Progenitor cell of endocrine pancreas (in vitro differentiated cells): ENCODE measurements at places on chromosomes 4 and X. TPM values are rescaled to one million over a fixed set of nuclear protein-coding genes. Genes with fewer than 3 reads are reported as not detected.

DNA sequence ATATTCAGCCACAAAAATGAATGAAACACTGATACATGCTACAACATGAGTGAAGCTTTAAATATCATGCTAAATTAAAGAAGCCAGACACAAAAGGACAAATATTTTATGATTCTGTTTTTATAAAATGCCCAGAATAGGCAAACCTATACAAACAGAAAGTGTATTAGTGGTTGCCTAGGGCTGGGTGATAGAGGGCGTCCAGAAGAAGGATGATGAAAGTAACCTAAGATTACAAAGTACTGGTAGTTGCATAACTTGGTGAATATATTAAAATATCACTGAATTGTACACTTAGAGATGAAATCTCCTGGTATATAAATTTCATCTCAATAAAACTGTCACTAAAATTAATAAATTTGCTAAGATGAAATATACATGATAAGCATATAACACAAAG lies 67.5 kb downstream of the FBXW7 start:
- H3K4me1 ChIP-seq = peaks cover 15% of the 10 kb centered on the region
- peaks cover 3% of the 10 kb centered on the region for H3K36me3 ChIP-seq
- no peak overlapping the region for H3K27ac ChIP-seq

GRCh38 chrX:18692541-18692940 lies 14.9 kb upstream of the PPEF1 start:
- peaks cover 2% of the 10 kb centered on the region for H3K36me3 ChIP-seq
- no peak for DNase-seq
- peaks cover 9% of the 10 kb centered on the region for H3K4me1 ChIP-seq
- no peak overlapping the region for H3K27ac ChIP-seq
- no peak overlapping the region for H3K4me3 ChIP-seq
- H3K27me3 ChIP-seq = no peaks in the 10 kb centered on the region

GRCh38 chr4:17475481-17475880 lies 36.4 kb downstream of the QDPR start:
- DNase-seq = no peak
- H3K4me1 ChIP-seq = no peaks in the 10 kb centered on the region
- H3K36me3 ChIP-seq = no peaks in the 10 kb centered on the region
- no peak overlapping the region for H3K27ac ChIP-seq

GRCh38 chr4:140807491-140808252 lies 51.5 kb upstream of the TBC1D9 start:
- H3K27me3 ChIP-seq = peaks cover 10% of the 10 kb centered on the region
- DNase-seq = no peak
- H3K4me3 ChIP-seq = no peak overlapping the region
- no peaks in the 10 kb centered on the region for H3K4me1 ChIP-seq
- no peak overlapping the region for H3K27ac ChIP-seq

GRCh38 chrX:120499301-120500072 lies 30.4 kb upstream of the LAMP2 start:
- no peaks in the 10 kb centered on the region for H3K36me3 ChIP-seq
- no peak overlapping the region for H3K4me3 ChIP-seq
- H3K27me3 ChIP-seq = no peaks in the 10 kb centered on the region

GRCh38 chr4:79445371-79445781 lies 37.3 kb upstream of the GK2 start:
- no peaks in the 10 kb centered on the region for H3K4me1 ChIP-seq
- DNase-seq = no peak
- H3K36me3 ChIP-seq = no peaks in the 10 kb centered on the region
- no peak overlapping the region for H3K27ac ChIP-seq

GRCh38 chrX:14095702-14096101 lies 66.0 kb upstream of the GEMIN8 start:
- H3K36me3 ChIP-seq = no peaks in the 10 kb centered on the region
- peak; percentile 10 for DNase-seq
- H3K27me3 ChIP-seq = no peaks in the 10 kb centered on the region
- H3K4me1 ChIP-seq = no peaks in the 10 kb centered on the region

Gene STBD1
- 1.9 TPM in 2 replicates for total RNA-seq

GRCh38 chrX:2954541-2954940 lies 25.4 kb upstream of the ARSD start:
- no peak overlapping the region for H3K4me3 ChIP-seq
- no peak for DNase-seq
- no peaks in the 10 kb centered on the region for H3K4me1 ChIP-seq
- peaks cover 46% of the 10 kb centered on the region for H3K36me3 ChIP-seq
- H3K27ac ChIP-seq = no peak overlapping the region
- H3K27me3 ChIP-seq = no peaks in the 10 kb centered on the region

DNA sequence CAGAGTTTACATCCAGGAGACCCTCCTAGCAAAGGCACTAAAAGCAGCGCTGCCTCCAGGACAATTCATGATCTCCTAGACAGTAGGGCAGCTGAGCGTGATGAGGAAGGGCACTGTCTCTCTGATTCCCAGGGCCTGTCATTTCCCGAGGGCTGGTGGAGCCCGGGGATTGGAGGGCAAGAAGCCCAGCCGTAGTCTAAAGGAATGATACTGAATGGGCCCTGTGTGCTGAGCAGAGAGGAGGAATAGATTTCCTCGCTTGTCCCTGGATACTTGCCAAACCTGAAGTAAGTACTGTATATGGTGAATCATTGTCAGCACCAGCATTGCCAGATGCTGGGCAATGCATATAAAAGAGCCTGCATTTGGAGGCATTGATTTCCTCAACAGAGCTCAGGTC lies 88.0 kb upstream of the SLITRK2 start:
- no peak for DNase-seq
- H3K27me3 ChIP-seq = no peaks in the 10 kb centered on the region
- no peaks in the 10 kb centered on the region for H3K36me3 ChIP-seq
- H3K4me1 ChIP-seq = no peaks in the 10 kb centered on the region

DNA sequence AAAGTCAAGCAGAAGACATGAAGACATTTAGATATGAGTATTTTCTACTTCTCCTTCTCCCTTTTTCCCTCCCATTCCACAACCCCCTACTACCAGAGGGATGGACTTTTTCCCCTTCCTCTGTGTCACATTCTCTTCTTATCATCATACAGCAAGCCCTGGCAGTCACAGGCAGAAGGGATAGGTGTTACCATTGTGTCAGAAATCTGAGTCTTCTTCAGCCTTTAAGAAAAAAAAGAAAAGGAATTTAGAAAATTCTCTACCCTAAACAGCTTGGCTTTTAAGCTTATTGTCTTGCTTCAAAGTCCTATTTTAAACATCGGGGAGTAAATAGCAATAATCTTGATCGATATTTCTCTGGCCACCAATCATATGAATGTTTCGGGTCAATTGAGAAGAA lies 30.9 kb upstream of the ADH1C start:
- peaks cover 1% of the 10 kb centered on the region for H3K4me1 ChIP-seq
- no peak overlapping the region for H3K4me3 ChIP-seq
- no peak overlapping the region for H3K27ac ChIP-seq
- H3K27me3 ChIP-seq = no peaks in the 10 kb centered on the region

- H3K4me1 ChIP-seq = peaks cover 3% of the 10 kb centered on the region
- no peak overlapping the region for H3K4me3 ChIP-seq
- no peak overlapping the region for H3K27ac ChIP-seq
- no peak for DNase-seq
- no peaks in the 10 kb centered on the region for H3K27me3 ChIP-seq
- H3K36me3 ChIP-seq = no peaks in the 10 kb centered on the region
Measured at GRCh38 chr4:116899561-116899960, 185.8 kb downstream of the TRAM1L1 start.

Gene STATH
- not detected in 2 replicates for total RNA-seq

Gene CT45A3
- total RNA-seq = not detected in 2 replicates

- H3K36me3 ChIP-seq = no peaks in the 10 kb centered on the region
- H3K27me3 ChIP-seq = peaks cover 14% of the 10 kb centered on the region
- no peak for DNase-seq
- no peak overlapping the region for H3K4me3 ChIP-seq
Measured at GRCh38 chrX:107766470-107767150, 9.0 kb downstream of the TSC22D3 start.
